ENCODE measurements at places on chromosomes 7 and 10. TPM values are rescaled to one million over a fixed set of nuclear protein-coding genes. Genes with fewer than 3 reads are reported as not detected.

The DIP2C gene
- 38.5 TPM for total RNA-seq

The AKR1C4 gene
- not detected for total RNA-seq

The DYNC1I1 gene
- total RNA-seq, result 23.7 TPM

The CLDN12 gene
- total RNA-seq, result 30.6 TPM
